ENCODE measurements at places on chromosomes 16 and 17.

GRCh38 chr17:43559161-43559816 lies 13.1 kb upstream of the ETV4 start:
- DNase-seq, result no peak

DNA sequence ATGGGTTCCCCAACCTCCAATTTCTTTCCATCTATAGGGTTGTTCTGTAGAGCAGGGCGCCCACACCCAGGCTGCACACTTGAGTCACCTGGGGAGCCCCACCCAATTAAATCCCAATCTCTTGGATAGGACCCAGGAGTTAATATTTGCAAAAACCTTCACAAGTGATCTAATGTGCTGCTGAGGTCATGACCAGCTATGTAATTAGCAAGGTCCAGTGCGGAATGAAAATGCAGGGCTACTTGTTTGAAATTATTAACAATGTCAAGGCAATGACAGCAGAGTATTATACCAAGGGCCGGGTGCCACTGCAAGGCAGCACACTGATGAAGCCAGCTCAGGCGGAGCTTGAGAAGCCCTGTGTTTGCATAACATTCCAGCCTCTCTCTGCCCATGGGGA lies 302.7 kb downstream of the MAF start:
- no peak for DNase-seq

- DNase-seq, result no peak
These were observed 76.6 kb downstream of the LMF1 start for GRCh38 chr16:894136-894535.

- DNase-seq, result peak; percentile 65
These were observed 42.4 kb downstream of the RAI1 start for GRCh38 chr17:17723354-17724261.

- DNase-seq, result no peak
These were observed 1.7 kb downstream of the EMP2 start for GRCh38 chr16:10578474-10579316.

- DNase-seq, result no peak
These were observed 156.4 kb downstream of the CMIP start for GRCh38 chr16:81601008-81601428.

DNA sequence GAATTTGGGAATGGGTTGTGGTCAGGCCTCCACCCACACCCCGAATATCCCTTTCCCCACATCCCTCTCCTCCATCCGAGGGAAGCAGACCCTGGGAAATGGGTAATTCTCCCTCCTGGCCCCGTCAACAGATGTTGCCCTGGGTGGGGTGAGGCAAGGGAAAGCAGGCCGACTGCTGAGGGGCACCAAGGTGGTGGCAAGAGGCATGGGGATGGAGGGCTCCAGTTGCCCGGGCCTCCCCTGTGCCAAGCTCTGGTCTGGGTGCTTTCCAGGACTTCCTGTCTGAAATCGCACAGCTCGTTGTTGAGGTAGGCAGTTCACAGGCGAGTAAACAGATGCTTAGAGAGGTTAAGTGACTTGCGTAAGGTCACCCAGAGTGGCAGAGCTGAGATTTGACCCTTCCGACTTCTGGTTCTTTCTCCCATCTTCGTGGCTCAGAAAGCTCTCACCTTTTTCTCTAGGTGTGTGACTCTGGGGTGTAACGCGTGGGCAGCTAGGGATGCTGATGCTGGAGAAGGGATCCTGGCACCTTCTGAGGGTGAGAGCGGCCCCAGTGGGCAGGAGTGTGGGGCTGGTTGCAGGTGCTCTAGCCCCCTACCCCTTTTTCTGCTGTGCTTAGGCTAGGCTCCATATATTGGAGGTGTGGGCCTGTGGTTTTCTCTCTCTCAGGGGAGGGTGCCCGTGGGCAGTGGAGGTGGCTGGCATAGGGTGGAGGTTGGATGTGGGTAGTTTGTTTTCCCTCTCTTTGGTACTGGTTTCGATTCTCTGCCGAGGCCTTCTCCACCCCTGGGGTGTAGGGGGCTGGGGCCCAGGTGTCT lies 17.2 kb downstream of the RARA start:
- no peak for DNase-seq

DNA sequence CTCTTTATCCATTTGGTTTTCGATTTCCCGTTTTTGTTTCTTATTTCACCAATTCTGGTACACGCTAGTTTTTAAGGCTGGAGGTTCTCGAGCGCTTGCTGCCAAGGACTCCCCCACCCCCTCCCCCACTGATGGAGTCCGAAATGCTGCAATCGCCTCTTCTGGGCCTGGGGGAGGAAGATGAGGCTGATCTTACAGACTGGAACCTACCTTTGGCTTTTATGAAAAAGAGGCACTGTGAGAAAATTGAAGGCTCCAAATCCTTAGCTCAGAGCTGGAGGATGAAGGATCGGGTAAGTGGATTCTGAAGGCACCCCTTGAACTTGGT lies 825 bp downstream of the RPTOR start:
- no peak for DNase-seq

DNA sequence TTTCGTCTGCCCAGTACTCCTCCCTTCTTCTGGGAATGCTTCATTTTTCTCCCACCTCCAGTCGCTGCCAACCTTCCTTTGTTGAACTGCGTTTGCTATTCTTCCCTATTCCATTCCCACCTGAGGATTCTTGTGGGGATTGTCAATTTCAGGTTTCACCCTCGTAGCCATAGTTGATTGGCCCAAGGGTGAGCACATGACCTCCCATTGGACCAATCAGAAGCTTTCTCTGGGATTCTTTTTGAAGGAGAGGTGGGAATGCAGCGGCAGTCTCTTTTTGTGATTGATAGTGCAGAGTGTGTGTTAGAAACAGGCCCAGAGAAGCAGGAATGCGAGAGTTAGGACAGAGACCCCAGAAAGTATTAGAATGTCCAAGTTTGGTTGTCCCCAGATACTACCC lies 49.1 kb upstream of the GPRC5B start:
- peak; percentile 24 for DNase-seq

DNA sequence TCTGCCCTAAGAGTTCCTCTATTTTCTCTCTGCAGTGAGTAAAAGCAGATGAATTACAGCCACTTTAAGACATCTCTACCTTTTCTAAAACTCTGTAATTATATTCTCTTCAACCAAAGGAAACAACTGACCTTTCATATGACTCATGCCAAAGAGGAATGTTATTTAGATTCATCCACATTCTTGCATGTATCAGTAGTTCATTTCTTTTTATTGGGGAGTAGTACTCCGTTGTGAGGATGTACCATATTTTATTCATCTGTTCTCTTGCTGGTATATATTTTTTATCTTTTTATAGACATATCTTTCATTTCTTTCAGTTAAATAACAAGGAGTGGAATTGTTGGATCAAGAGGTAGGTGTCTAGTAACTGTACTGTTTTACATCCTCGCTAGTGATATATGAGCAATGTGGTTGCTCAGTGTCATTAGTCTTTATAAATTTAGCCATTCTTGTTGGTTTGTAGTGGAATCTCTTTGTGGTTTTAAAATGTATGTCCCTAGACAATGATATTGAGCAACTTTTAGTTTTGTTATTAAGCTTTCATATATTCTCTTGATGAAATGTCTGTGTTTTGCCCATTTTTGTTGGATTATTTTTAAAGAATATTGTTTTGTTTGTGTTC lies 7.8 kb upstream of the MYH8 start:
- no peak for DNase-seq

DNA sequence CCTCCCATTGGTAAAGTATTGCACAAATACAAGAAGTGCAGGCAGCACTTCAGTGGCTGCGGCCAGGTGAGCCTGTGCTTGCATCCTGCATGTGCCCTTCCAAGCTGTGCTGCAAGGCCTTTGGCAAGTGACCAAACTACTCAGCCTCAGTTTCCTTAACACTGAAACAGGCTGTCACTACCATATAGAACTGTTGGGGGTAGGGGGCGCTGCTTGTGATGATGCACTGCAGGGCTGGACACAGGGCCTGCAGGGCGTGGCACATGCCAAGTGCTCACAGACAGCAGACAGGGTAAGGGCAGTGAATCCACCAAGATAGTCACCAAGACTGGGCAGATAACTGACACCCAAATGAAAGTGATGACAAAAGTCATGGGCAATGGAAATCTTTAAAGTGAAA lies 65.6 kb upstream of the SREBF1 start:
- no peak for DNase-seq

- DNase-seq, result peak; percentile 80
These were observed 104.7 kb downstream of the MRM1 start for GRCh38 chr17:36705874-36706731.
